ENCODE measurements at places on chromosomes 6 and 20.

- no peak for DNase-seq
These were observed 25.9 kb downstream of the NEDD9 start for GRCh38 chr6:11206576-11206975.

GRCh38 chr20:25058051-25058846 lies at the start of gene ACSS1:
Gene ACSS1, minus strand, starts transcription at chr20:25058139. Its CDS starts 37 bp downstream, at chr20:25058102.
- peak; percentile 68 for DNase-seq

- no peak for DNase-seq
These were observed 60.9 kb upstream of the TOP1 start for GRCh38 chr20:40967700-40968099.

DNA sequence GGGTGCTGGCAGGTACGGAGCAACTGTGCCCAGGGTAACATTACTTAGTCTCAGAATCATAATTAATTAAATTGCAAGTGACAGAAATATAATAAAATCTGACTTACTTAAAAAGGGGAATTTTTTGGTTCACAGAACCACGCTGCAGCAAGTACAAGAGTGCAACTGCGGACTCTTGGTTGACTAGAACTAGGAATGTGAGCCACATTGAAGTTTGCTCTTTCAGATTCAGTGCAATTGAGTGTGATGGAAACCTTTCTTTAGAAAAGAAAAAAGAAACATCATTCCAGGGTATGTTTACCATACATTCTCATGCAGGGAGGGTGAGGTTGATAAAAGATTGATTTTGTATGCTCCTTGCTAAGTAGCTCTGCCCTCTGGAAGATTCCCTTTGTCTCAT lies 45.0 kb upstream of the GGTLC1 start:
- no peak for DNase-seq

DNA sequence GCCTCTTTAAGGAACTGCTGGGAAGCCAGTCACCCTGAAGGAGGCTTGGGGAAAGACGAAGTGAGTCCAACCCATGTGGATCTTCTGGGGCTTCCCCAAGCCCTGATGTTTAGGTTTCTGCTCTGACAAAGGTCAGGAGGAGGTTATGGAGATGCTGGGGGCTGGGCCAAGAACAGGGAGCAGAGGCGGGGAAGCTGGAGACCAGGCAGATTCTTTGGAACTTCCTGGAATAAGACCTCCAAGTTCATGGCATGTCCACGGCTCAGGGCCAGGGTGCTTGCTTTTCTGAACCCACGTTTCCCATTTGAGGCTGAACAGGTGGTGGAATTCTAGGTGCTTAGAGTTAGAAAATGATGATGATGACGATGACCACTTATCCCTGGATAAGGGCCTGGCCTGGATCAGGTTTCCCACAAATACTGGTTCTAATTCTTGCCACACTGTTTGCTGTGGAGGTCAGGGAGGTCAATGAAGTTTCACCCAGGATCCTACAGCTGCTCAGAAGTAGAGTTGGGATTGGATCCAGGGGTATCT lies 30.0 kb upstream of the TGM2 start:
- DNase-seq: no peak

DNA sequence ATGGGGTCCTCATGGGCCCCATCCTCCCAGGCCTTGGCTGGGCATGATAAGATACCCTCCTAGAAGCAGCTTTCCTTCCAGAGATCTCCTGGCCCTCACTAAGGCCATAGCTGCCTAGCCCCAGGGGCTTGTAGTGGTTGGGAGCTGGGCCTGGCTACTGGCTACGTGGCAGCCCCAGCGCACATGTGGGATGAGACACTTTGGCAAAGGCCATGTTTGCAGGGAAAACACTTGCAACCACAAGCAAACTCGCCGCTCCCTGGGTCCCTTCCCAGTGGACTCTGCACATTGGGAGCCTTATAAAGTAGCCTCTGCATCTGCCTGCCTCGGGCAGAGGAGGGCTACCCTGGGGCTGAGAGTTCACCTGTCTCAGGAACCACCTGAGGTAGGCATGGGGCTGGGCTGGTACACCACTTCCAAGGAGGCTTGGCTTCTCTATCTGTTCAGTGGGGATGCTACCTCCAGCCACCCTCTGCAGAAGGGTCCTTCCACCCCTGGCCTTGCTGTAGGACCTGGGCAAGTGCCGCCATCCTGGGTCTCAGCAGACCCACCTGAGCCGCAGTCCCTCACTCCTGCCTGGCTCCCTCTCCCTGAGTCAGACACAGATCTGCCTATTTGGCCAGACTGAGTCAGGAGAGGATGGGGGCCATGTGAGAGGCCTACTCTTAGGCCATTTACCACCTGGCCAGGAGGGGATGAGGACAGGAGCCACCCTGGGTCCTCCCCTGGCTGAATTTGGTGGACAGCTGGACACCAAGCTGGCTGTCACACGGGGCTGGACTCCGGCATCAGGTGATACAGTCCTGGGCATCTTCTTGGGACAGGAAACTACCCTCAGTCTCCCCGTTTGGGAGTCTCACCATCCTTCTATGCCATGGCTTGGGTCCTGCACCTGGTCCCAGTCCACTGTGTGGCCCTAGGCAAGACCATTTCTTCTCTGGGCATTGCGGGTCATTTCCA lies at the start of gene BPIFB2:
Gene BPIFB2 (plus strand): TSS at position 329 of the 960 bp plus-strand sequence. CDS start 871 bp downstream, outside the sequence.
- DNase-seq: no peak

DNA sequence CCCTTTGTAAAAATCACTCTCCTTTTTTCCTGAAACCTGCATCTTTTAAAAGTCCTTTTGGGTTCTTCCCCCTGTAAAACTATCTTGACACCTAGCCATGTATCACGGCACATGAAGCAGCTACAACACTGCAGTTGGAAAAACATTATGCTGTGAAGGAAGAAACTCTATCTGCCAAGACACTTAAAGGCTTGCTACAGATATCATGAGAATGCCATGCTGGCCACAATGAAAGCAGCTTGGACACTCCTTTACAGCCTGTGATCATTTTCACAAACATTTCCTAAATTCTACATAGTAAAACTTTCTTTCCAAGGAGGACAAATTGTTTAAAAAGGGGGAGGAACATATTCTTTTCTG lies 31.8 kb downstream of the CNKSR3 start:
- no peak for DNase-seq

DNA sequence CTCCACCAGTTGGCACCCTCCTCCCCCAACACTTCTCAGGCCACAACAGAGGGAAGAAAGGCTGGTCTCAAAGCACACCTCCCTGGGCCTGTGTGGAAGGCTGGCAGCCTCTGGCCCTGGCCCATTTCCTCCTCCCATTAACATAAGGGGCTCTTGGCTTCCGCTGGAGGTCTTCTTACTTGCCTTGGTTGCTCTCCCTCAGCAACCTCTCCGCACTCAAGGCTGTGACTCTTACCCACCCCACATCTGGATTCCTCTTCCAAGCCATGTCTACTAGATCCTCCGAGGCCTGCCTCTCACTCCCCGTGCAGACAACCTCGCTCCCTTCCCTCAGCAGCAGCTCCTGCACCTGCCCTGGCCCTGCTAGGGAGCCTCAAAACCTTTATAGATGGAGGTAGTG lies 112.2 kb upstream of the PRND start:
- no peak for DNase-seq

GRCh38 chr6:18147160-18147559 lies 7.7 kb downstream of the TPMT start:
- DNase-seq: no peak

DNA sequence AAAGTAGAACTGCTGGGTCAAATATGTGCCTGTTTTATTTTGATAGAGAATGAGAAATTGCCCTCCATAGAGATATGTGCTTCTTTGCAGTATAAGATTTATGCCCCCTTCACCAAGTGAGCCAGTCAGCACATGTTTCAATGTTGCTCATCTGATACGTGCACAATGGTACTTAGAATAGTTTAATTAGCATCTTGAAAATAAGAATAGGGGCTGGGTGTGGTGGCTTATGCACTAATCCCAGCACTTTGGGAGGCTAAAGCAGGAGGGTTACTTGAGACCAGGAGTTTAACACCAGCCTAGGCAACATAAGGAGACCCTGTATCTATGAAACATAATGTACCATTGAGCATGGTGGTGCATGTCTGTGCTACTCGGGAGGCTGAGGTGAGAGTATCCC lies 20.3 kb upstream of the C20orf204 start:
- DNase-seq: no peak

GRCh38 chr6:106787327-106788196 lies 158.2 kb downstream of the QRSL1 start:
- no peak for DNase-seq

- no peak for DNase-seq
These were observed 29.6 kb upstream of the FOXC1 start for GRCh38 chr6:1580109-1580508.

DNA sequence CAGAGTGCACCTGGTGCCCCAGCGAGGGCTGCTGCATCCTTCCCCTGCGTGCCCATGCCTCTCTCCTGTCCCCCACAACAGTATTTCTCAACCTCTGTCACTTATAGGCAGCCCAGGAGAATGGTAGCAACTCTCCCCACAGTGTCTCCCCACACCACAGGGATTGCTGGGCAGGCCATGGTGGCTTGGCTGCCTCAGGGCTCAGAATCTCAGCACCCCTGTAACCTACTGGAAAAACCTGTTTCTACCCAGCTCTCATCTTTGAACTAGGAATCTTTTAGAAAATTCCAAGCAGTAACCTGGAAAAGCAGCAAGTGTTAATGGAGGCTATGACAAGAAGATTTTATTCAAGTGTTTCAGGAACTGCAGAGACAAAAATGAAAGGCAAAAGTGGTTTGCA lies 38.0 kb downstream of the CD164 start:
- DNase-seq: no peak

DNA sequence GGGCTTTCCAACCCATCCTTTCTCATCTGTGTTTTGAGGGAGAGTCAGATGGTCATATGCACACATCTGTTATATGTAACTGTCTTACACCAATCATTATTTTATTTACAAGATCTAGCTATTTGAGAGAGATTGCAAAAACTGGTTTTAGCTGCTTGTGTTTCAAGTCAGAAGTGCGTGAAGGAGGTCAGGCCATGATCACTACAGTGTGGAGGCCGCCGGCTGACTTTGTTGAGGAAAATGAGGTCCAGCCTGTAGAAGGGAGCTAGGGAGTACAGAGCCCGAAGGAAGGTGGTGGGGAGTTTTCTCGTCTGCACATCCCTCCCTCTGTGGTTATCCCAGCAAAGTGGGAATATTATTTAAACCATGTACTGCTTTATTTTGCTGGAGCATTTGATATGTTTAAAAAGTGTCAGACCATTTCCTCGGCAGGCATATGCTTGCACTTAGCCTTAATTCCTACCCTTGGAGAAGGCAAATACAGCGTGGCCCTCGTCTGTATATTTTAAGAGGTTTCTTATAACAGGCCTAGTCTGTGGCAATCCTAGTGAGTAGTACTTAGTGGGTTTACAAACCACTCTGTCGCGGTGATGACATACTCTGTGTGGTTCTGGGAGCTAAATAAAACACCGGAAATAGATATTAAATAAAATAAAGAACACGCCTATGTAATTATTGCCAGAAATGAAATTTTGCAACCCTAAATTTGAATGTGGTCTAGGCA lies 95.6 kb downstream of the UST start:
- no peak for DNase-seq

- no peak for DNase-seq
These were observed 84.1 kb downstream of the CDK19 start for GRCh38 chr6:110731196-110731595.

GRCh38 chr6:126180585-126180984 lies 159.3 kb upstream of the CENPW start:
- DNase-seq: no peak

DNA sequence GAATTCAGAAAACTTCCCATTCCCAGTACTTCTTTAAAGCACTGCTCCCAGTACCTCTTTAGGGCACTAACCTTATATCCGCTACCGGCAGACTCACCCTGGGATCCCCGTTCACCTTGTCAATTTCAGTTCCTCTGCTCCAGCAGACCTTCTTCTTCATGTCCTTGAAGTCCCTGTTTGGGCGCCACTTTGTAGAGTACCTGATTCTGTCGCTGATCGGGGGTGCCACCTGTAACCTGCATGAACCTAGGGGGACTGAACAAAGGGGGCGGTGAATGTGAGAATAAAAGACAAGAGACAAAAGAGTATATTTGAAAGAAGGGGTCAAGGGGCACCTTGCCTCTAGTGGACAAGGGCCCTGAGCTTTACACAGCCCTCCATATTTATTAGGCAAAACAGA lies 4.9 kb upstream of the GINS1 start:
- no peak for DNase-seq

GRCh38 chr6:33007831-33008400 lies 1.5 kb downstream of the HLA-DOA start:
- no peak for DNase-seq

DNA sequence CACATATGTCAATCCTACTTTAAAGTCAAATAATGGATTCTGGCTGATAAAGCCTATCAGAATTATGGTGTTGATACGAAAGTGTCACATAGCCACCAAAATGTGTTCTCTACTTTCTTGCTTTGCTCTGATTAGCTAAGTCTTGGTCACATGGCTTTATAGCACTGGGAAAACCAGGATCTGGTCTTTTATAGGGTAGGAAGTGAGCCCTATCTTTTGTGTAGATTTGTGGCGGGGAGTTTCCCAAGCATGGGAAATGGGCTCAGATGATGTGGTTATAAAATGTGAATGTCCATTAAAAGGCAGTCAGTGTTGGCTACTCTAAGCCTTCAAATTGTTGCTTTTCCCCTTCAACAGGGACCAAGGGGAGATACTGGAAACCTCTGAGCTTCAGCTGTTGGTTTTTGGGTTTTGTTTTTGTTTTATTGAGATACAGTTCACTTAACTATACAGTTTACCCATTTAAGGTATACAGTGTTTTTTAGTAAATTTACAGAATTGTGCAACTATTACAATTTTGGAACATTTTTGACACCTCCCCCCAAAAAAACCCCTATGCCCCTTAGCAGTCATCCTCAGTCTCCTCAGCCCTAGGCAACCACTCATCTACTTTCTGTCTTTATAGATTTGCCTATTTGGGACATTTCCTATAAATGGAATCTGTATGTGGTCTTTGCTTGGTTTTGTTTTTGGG lies 12.2 kb downstream of the RRP36 start:
- no peak for DNase-seq

- no peak for DNase-seq
These were observed 233.8 kb downstream of the BCKDHB start for GRCh38 chr6:80340280-80340679.

DNA sequence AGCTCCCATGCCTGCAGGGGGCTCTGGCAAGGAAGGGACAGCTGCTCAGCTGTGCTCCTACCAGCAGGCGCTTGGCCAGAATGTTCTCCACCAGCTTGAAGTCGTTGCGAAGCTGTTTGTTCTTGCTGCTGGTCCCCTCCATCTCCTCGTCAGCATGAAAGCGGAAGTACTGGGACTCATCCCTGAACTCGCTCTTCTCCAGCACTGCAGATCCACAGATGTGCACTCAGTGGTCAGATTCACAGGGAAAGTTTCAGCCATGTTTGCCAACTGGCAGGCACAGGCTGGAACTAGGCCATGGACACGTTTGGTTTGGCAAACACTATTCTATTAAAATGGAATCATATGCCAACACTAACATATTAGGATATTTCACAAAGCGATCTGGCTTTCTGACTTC lies 167.9 kb downstream of the PREX1 start:
- DNase-seq: no peak
